Inflammatory macrophage treated with lipopolysaccharide for 4 hours (primary cell): ENCODE measurements at places on chromosomes 1 and 21.

- no peak for DNase-seq
Observed at GRCh38 chr1:53536606-53537005, 77.4 kb downstream of the DMRTB1 start.

GRCh38 chr1:159239551-159240220 is 35.0 kb downstream of the ACKR1 start:
- DNase-seq, result no peak

GRCh38 chr1:165849353-165850133 is 22.1 kb downstream of the UCK2 start:
- peak; percentile 30 for DNase-seq

DNA sequence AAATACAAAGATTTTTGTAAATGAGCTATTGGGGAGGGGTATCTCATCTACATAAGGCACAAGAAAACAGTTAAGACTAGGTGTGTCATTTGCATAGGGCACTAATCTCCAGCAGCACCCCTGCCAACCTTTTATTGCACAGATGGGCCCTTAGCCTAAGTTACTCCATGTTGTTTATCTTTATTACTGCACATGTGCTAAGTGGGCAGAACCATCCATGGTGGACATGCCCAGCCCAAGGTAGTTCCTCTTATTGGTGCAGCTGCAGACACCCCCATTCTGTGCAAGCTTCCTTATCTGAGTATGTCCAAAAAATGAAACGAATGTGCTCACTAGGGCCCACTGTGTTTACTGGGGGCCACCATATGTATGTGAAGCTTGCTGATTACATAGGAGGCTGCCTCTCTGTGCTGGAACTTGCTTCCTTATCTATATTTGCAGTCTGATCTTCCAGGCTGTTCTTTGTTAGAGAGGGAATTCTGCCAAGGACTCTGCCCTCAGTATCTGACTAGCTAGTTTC is 77.3 kb upstream of the NEK7 start:
- DNase-seq, result peak; percentile 15

DNA sequence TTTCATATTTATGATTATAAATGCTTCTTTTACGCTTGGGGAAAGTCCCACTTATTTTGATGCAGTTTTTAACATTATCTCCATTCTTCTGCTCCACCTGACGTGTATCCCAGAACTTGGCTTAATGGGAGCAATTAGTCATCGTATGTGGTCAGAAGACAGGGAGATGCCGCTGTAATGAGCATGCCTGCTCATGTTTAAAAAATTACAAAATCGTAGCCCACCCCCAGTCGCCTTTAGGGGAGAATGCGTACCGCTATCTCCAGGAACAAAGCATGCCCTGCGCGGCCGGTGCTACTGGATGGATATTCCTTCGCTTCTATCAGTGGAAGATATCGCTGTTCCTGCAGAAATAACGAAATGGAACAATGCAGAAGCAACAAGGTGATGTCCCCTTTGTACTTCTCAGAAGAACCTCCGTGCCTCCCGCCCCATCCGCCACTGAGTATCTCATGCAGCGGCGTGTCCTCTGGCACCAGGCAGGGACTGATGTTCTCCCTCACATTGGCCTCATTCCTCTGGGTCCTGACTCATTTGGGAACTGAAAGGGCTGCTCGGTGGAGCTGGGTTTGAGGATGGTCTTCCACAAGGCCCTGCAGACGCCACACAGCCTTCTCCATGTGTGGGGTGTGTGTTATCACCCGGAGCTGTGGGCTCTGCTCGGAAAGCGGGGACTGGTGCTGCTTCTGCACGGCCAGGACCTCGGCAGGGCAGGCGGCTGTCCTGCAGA is 116.3 kb upstream of the COL6A1 start:
- no peak for DNase-seq

- no peak for DNase-seq
Observed at GRCh38 chr1:83763361-83764095, 235.4 kb downstream of the TTLL7 start.

- peak; percentile 8 for DNase-seq
Observed at GRCh38 chr1:169941982-169942830, 48.5 kb upstream of the SCYL3 start.

- no peak for DNase-seq
Observed at GRCh38 chr21:42666023-42666747, 12.8 kb downstream of the PDE9A start.

- DNase-seq, result peak; percentile 38
Observed at GRCh38 chr1:28143496-28144202, 32.8 kb downstream of the PTAFR start.

DNA sequence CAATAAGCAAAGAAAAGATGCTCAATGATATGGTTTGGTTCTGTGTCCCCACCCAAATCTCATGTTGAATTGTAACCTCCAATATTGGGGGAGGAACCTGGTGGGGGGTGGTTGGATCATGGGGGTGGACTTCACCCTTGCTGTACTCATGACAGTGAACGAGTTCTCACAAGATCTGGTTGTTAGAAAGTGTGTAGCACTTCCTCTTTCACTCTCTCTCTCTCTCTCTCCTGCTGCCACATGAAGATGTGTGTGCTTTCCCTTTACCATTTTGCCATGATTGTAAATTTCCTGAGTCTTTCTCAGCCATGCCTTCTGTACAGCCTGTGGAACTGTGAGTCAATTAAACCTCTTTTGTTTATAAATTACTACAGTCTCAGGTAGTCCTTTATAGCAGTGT is 248.4 kb downstream of the HHIPL2 start:
- DNase-seq, result peak; percentile 10

DNA sequence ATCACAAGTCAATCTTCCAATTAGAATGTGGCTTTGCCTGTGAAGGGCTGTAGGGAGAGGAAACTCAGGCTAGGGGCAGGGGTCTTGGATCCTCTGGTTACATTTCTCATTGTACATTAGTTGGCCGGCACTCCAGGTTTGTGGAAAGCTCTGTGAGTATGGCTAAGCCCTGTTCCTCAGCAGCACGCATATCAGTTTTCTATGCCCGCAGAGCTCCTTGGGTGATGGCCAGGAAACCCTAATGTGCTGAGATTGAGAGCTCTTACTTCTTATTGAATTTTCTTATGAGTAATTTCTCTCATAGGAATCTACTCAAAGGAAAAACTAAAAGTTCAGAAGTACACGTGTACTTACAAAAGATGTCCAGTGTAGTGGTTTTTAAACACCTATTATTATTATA is 30.7 kb upstream of the STMN1 start:
- DNase-seq, result no peak

DNA sequence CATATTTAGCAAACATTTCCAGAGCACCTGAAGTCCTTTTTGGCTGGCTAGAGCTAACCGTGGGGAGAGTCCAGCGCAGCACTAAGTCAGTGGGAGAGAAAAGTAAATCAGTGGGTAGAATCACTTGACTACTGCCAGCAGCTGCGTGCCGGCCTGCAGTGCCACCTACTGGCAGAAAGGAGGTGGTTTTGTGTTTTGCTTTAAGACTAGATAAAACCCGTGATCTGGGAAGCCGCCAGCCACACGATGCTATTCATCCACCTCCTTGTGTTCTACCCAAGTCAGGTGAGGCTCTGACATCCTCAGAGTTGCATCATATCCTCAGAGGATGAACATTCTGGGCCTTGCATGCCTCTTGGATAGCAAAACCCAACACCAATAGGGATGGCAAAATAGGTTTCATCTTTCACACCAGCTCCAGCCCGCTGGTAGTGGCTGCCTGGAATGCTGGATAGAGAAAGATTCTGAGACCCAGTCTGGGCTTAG is 14.1 kb upstream of the HEYL start:
- DNase-seq, result peak; percentile 73

DNA sequence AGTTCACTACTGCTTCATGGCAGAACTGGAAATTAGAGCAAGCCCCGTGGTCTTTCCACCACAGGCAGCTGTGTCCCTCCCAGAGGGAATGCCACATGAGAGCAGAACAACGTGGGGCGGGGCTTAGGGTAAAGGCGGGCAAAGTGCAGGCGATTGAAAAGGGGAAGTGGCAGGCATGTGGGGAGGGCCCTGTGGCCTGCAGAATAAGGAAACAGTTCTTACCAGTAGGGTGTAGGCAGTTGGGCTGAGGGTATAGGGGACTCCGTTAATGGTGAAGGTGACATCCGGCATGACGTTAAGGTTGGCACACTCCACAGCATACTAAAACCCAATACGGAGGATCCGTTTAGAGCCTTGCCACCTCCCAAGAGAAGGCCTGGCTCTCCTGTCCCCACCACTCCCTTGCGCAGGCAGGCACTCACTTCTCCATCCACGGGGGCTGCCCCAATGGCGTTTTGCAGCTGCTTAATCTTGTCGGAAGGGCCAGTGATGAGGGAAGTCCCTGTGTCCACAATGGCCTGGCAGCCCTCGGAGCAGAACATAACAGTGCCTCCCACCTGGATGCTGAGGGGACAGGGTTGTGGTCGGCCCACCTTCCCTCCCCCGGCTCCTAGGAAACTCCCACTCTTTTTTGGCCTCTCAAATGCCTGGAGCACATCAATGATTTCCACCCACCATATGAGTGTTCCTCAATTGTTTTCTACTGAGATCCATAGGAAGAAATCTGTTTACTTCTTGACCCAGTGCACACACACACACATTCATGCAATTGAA is 9.1 kb upstream of the RAB7B start:
- DNase-seq, result peak; percentile 96

GRCh38 chr1:201791779-201792173 is 37.2 kb upstream of the IPO9 start:
- DNase-seq, result peak; percentile 35

DNA sequence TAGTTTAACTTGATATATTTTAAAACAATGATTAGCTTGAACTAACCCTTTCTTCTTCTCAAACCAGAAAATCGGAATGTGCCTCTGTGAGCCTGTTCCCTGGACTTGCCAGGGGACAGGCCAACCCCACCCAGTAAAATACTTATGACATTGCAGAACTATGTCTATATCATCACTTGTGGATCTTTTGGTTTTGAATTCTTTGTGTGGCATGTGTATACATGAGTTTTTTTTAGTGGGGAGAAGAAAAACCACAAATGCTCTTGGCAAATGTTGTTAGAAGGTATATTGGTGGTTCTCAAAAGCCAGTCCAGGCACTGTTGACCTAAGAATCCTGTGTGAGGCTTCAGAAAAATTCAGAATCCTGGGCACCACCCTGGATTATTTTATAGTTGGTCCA is 347.4 kb downstream of the SIPA1L2 start:
- no peak for DNase-seq

DNA sequence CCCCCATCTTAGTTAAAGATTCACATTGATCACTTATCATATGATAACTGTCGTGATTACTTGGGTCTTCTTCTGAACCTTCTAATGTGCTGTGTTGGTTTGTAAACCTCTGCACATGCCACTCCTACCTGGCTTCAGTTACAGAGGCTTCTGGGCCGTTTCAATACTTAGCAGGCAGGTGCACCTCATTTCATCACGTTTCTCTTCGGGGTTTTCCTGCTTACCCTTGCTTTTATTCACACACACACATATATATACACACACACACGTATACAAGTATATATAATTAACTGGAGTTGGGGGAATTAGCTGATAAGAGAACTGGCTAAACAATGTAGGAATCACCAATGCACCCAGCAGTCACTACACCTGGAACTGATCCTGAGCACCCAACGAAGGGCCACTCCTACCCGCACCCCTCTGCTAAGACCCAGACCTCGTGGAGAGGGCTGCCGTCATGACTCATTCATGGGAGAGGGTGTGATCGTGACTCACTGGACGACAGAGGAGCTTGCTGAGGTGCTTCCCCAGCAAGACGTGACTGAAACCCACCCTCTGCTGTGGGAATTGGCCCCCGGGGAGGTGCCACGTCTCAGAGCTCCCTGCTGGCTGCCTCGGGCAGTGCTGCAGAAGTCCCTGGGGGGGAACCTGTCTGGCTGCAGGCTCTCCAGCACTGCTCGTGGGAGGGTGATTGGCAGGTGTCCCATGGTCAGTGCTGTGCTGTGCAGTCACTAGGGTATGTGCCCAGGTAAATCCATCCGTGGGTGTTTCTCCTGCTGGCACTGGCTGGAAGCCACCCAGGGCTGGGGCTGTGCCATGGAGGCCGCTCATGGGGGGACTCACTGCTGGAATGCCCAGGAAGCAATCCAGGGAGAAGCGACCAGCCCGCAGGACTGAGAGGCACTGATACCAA is 166.6 kb downstream of the DYRK1A start:
- DNase-seq, result no peak

- no peak for DNase-seq
Observed at GRCh38 chr21:27831816-27832569, 865.1 kb upstream of the ADAMTS5 start.

- DNase-seq, result no peak
Observed at GRCh38 chr1:174535207-174535606, 87.4 kb downstream of the GPR52 start.

- no peak for DNase-seq
Observed at GRCh38 chr1:201542309-201543035, 3.5 kb downstream of the NAV1 start.

GRCh38 chr1:34863501-34863900 is 4.0 kb upstream of the SMIM12 start:
- no peak for DNase-seq
